NCI-H345 (cell line): ENCODE measurements at places on chromosomes 6 and 20.

- peak; percentile 63 for DNase-seq
Measured at GRCh38 chr6:95127261-95127660, 450.1 kb upstream of the MANEA start.

DNA sequence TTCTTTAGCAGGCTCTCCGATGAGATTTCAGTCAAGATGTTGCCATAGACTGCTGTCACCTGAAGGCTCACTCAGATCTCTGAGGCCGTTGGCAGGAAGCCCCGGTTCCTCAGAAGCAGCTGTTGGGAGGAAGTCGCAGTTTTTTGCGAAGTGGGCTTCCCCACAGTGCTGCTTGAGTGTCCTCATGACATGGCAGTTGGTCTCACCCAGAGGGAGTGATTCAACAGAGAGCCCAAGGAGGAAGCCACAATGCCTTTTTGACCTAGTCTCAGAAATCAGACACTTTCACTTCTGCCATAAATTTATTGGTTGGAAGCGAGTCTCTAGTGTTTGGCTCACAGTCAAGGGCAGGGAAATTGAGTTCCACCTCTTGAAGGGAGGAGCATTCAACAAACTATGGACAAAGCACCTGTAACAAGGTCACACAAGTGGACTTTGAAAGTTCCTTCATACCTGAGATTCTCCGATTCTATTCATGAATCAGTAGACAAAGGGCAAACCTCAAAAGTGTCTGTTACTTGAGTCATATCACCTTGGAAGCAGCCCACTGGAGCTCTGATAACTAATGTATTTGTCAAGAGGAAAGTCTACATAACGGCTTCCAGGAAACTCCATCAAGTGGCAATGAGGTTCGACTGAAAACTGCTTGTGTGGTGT is 208.3 kb downstream of the TASP1 start:
- DNase-seq = no peak

DNA sequence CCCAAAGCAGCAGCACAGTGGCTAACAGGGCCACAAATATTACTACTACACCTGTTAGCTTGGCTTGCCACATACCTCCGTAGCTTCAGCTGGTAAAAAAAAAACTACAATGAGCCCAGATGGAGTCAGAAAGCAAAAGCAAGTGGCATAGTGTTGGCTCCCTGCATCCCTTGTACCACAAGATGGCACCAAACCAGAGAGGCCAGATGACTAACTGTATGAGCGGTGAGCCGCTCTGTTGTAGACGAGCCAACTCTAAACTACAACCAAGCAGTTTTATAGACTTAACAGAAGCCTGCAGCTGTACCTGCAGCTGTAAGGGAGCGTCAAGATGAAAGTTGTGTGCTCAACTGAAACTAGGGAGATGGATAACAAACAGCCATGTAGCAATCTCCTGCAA is 84.5 kb upstream of the MCHR2 start:
- no peak for DNase-seq

- no peak for DNase-seq
Measured at GRCh38 chr6:3770023-3770720, 18.7 kb upstream of the PXDC1 start.

GRCh38 chr6:131367206-131367873 is 205.7 kb upstream of the ARG1 start:
- no peak for DNase-seq

DNA sequence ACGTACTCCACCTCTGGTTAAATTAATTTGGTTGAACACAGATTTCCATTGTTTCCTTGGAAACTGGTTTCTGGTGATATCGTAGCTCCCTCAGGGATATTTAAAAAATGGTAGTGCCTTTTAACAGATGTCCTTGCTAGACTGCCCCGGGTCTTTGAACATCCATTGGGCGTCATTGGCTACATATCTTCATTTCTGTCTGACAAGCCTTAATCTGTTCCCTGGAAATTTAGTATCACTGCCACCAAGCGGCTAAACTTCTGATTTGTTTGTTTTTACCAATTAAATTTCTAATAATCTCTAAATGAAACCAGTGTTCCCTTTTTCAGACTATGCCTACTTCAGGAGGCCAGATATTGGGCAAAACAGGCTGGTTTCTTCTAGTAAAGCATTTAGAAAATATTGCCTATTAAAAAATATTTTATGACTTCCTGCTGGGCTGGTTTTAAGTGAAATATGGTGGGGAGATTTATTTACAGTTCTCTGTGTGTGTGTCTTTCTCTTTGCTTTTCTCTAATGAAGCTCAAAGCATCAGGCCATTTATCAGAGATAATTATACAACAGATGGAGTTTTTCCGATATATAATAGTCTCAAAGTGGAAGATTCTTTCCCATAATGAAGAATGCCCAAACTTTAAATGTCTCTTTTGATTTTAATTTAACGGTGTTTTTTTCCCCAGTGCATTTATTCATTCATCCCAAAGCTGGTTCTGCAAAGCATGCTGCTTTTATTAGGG is 249.5 kb downstream of the ZFAND3 start:
- DNase-seq = no peak

- no peak for DNase-seq
Measured at GRCh38 chr6:9484091-9484490, 930.8 kb downstream of the TFAP2A start.

DNA sequence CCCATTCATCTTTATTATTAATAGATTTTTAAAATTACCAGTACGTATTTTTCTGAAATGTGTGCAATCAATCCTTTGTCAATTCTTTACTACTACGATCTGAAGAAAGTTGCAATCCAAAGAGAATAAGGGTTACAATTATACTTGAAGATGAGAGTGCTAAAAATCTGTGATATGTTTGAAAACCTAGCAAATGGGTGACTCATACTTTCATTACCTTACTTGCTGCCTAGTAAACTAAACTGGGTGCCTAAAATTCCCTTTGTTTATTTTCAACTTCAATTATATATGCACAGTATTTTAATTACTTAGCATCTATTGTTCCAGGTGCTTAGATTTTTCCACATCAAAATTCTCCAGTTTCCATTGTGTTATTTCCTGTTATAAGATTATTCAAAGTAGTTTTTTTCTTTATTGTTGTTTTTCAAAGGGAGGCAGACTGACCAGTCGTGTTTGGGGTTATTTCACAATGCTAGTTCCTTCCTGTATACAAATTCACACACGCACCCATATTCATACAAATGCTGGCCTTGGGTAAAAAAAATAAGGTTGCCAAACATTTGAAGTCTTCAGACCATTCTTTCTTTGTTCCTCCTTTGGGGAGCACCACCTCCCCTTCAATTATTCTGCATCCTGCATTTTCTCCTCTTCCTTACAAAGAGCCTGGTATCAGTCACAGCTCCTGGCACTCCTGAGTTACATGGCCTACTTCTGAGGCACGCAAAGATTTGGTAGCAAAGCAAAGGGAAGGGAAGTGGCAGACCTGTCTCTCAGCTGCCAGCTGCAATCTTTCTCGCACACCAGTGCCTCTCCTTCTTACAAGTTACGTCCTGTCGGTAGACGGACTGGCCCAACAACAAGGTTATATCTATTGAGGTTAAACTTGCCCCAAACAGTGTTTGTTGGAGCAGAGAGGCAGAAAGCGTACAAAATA is 16.2 kb upstream of the FAM135A start:
- no peak for DNase-seq

DNA sequence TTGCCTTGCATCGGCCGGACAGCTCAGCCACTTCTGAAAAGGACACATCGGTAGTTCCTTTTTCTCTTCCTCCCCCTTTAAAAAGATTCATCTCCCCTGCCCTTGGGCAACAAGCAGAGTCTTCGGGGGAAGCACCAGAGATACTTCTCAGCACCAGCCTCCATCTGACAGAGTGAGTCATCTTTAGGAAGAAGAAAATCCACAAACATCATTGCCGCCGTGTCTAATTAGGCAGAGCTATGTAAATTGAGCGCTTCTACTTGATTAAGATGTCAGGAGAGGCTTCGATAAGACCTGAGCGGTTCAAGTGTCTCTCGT is 186.4 kb downstream of the TAF4 start:
- DNase-seq = no peak

- DNase-seq = no peak
Measured at GRCh38 chr6:93568169-93568568, 148.8 kb upstream of the EPHA7 start.

DNA sequence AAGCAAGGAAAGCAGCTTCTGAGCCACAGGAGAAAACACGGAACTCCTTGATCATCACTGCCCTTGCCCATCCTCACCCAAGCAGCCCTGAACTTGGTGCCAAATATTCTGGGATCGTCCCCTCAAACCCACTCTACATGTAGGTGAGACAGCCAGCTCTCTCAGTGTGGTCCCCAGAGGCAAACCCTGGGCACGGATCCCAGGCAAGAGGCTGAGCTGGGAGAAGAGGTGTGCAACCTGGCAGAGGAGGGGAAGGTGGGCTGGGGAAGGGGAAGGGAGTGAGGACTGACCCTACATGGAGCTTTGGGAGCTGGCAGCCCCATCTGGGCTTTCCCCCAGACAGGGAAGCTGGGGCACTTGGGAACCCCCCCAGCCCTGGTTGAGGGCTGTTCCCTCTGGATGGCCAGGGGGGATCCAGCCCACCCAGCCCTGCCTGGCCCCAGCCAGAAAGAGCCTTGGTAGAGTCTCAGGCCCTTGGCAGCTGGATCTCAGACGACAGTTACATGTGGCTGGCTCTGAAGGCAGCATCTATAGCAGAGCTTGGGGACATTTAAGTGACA is 186.2 kb upstream of the CST7 start:
- DNase-seq = no peak

- no peak for DNase-seq
Measured at GRCh38 chr20:22819112-22819511, 216.0 kb upstream of the SSTR4 start.

- DNase-seq = no peak
Measured at GRCh38 chr20:62856931-62857619, 4.5 kb downstream of the TCFL5 start.

GRCh38 chr20:61251529-61252393 is at the start of gene CDH4:
CDH4 (plus strand) TSS chr20:61252261.
- no peak for DNase-seq

DNA sequence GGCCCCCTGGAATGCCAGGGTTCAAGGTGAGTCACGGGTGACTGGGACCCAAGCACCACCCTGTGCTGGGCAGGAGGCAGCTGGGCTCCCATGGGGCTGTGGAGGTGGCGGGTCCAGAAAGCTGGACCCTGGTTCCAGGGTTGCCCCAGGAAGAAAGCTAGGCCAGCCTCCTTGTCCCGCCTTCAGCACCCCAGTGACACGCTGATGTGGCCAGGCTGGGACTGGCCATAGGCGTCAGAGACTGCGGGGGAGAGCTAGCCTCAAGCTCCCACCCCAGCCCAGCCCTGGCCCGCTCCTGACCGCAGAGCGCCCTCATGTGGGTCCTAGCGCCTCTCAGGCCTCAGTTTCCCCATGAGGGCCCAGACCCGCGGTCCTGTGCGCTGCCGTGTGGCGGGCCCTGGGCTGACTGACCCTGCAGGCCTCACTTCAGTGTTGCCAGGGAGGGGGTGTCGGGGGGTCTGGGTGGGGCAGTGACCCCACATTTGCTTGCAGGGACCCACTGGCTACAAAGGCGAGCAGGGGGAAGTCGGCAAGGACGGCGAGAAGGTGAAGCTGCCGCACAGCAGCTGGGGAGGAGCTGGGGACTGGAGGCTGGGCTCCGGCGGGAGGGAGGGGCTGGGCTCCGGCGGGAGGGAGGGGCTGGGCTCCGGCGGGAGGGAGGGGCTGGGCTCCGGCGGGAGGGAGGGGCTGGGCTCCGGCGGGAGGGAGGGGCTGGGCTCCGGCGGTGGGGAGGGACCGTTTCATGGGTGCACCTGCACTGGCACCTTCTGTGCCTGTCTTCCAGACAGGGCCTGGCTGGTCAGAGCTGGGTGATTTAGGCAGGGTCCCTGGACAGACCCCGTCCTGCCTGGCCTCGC is 7.9 kb downstream of the COL9A3 start:
- DNase-seq = peak; percentile 56

DNA sequence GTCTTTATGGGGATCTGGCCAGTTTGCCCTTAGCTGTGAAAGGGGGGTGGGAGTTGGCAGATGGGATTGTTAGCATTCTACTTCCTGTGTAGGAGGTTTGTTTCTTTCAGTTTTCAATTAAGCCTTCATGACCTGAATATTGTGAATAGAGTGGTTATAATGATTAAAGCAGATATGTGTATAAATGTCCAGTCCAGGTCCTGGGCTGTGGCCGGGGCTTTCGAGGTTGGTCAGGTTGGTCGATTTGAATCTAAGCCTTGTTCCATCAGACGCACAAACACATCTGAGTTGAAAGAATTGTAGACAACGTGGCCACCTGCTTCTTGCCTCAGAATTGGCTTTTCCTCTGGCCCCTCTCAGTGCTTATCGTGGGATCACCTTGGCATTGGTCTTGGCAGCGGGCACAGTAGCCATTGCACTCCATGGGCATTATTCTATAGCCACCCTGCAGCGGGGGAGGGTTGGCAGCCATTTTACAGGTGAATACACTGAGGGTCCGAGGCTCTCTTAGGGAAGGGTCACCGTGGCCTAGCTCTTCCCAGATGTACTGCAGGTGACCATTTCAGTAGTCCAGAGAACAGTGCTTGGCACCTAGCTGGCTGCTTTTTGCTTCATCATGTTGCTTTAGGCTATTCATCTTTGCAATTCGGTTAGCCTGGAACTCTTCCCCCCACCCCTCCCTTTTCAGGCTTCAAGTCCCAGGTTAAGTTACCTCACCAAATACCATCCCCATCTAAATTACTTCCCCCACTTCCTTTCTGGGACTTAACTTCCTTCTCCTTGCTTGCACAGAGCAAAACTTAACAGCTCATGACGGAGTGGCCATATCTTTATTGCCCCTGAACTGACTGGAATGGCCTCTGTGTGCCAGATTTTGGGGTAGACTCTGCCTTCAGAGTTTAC is 1.1 kb downstream of the RNF114 start:
- peak; percentile 27 for DNase-seq

GRCh38 chr20:52622081-52622480 is 350.1 kb upstream of the TSHZ2 start:
- DNase-seq = no peak

DNA sequence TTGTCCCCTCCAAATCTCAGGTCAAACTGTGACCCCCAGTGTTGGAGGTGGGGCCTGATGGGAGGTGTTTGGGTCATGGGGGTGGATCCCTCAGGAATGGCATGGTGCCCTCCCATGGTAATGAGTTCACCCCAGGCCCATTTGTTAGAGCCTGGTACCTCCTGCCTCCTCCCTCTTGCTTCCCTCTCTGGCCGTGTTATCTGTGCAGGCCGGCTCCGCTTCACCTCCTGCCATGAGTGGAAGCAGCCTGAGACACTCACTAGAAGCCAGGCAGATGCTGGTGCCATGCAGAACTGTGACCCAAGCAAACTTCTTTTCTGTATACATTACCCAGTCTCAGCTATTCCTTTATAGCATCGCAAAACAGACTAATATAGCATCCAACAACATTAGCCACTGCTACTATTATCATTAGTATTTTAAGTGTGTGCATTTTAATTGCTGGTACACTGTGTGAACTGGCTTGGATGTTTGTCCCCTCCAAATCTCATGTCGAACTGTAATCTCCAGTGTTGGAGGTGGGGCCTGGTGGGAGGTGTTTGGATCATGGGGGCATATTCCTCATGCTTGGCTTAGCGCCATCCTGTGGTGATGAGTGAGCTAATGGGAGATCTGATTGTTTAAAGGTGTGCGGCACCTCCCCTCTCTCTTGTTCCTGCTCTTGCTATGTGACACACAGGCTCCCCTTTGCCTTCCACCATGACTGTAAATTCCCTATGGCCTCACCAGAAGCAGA is 12.2 kb upstream of the OSER1 start:
- DNase-seq = no peak
